ENCODE measurements at places on chromosomes 1 and 21.

DNA sequence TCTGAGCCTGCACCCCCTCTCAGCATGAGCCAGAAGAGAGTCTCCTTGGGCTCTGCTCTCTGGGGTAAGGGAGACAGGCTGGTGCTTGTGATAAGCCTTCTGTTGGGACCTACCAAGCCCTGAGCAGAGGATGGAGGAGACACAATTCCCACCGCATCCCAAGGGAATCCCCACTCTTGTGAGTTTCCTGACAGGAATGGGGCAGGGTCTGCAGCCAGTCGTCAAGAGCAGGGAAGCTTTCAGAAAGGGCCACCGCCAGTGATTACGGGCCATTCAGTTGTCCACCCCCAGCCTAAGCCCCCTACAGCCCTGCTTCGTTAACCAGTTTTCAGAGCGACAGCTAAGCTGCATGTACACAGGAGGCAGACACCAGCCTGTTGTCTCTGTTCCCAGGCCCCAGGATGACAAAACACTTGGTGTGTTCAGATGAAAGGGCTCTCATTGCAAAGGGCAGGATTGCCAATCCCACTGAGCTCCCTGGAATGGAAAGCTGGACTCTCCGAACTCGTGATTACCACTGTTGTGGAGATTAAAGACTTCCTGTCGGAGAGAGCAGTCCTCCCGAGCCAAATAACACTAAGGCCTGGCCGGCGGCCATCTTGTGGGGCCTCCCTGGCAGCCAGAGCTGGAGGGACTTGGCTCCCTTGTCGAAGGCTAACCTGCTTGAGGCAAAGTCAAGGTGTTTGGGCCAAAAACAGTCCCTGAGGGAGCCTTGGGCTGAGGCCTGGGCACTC, 37.4 kb upstream of the SLC30A1 start:
- DNase-seq: no peak

DNA sequence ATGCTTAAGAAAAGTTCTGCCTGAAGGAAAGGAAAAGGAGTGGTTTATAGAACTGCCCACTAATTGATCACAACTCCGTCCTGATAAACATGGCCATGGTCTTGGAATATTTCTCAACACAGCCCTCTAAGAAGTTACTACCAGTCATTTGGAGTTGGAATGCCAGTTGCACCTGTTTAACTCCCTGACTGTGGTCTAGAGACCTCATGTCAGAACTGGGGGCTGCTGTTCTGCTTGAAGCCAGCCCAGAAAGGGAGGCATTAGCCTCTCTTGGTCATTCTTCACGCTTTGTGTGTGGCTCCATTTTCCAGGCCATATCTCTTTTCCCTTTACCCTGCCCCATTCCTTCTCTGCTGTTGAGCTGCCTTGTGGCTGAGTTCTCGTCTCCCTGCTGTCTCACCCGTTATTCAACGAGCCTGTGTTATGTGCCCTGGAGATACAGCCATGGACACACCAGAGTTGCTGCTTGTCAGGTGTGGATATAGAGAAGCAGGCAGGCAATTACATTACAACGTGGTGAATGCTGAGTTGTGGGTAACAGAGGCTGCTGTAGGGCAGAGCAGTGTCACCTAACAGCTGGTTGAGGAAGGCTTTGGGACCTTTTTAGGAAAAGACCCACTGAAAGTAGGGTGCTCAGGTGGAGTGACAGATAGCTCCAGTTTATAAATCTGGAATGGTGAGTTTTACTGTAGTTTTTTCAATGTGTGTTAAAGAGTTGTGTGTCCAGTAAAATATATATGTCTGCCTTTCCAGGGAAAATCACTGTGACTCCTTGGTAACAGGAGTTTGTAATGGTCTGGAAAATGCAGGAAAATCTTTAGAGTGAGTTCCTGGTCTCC, 137.0 kb upstream of the IPO9 start:
- DNase-seq: no peak

GRCh38 chr1:156920233-156921052, at the start of gene LRRC71:
TSS of gene LRRC71 (plus strand) at chr1:156920632. CDS start at chr1:156920804, 172 bp downstream.
- peak; percentile 52 for DNase-seq

GRCh38 chr1:117017648-117018047, 16.1 kb downstream of the CD101 start:
- DNase-seq: no peak

DNA sequence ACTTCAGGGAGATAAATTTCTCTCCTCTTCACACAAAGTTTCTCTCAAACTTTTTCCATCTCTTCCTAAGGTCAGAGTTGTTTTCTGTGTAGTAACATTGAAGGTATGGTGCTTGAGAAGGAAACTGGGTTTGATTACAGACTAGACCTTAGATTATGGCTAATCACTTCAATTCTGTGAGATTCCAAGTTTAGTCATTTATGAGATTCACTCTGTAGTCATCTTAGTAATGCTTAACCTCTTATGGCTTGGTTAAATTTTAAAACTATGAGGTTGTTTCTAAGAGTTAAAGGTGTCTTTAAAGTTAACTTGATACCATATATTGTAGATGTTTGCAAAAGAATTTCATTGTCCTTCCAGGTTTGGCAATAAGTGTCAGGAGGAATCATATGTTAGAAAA, 1092.2 kb downstream of the KCNT2 start:
- no peak for DNase-seq

DNA sequence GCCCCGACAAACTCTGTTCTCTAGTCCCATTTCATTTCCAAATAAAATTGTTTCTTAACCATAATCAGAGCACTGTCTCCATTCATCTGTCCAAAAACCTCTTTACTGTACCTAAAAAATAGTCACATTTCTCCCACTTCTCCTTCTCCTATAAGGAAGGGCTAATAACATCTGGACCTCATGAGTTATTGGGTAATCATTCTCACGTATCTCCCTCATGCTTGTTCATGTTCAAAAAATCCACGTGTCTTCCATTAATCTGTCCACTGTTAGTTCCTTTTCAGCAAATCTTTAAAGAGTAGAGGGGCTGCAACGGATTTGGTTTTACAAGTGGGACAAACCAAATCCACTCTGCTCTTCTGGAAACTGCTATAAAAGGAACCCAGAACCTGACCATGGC, 1418.8 kb downstream of the MRPL39 start:
- no peak for DNase-seq

- DNase-seq: no peak
These were observed 46.8 kb upstream of the PPM1J start for GRCh38 chr1:112761714-112762480.

DNA sequence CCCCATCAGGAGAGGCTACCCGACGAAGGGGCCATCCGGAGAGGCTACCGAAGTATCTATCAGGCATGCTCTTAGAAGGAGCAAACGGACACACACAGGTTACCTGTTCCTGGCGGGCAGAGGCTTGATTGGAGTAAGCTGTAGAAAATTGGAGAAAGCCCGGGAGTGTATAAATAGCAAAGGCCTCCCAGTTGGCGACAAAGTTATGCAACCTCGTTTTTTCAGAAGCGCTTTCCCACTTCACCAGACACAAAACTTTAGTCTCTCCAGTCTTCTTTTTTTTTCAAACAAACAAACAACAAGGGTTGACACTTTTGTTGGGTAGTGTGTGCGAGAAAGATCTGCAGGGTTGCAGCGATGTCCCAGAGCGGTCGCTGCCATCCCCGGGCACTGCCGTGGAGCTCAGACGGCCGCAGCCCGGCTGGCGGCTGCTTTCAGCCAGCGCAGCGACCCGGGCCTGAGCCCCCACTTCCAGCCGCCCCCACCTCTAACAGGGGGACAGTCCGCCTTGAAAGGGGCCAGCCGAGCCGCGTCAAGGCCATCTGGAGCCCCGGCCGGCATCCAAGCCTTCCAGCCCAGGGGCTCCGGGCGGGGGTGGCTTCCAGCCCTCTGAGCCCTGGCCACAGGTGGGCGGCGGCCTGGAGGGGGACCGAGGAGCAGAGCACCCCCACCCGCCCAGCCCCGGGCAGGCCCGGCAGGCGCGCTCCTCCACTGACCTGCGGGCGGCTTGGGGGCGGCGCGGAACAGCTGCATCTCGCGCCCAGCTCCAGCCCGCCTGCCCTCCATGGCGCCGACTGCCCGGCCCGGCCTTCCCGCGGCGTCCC, 616 bp downstream of the MCOLN3 start:
- no peak for DNase-seq

DNA sequence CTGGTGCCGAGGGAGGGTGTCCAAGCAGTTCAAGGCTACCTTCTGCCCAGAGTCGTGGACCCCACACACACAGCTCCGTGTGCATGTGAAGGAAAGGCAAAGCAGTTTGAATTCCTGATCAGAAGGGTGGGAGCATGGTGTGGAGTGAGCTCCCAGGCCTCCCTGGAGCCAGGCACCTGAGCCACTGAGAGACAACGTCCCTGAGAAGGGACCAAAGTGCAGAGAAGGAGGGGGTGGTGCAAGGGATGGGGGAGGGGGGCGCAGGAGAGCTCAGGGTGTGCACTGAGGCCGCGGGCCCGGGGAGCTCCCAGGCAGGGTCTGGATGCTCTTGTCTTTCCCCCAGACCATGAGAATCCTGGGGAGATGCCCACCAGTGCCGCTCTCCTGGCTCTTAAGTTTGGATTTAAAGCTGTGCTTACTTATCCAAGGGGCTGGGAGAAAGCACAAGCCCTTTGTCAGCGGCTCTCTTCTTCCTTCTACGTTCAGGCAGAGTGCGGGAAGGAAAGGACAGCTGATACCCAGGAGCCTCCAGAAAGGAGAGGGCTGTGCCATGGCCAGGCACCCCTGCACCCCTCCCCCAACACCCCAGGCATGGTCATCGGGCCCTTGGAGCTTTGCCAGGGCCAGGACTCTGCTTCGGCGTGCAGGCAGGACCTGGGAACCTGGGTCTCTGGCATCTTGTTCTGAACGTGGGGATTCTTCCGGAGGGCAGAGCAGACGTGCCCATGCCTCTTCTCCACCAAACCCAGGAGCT, 24.1 kb downstream of the ACTA1 start:
- no peak for DNase-seq

GRCh38 chr21:35908311-35909078, 151.8 kb downstream of the SETD4 start:
- DNase-seq: no peak

- no peak for DNase-seq
These were observed 272.7 kb downstream of the NTNG1 start for GRCh38 chr1:107413546-107413945.

DNA sequence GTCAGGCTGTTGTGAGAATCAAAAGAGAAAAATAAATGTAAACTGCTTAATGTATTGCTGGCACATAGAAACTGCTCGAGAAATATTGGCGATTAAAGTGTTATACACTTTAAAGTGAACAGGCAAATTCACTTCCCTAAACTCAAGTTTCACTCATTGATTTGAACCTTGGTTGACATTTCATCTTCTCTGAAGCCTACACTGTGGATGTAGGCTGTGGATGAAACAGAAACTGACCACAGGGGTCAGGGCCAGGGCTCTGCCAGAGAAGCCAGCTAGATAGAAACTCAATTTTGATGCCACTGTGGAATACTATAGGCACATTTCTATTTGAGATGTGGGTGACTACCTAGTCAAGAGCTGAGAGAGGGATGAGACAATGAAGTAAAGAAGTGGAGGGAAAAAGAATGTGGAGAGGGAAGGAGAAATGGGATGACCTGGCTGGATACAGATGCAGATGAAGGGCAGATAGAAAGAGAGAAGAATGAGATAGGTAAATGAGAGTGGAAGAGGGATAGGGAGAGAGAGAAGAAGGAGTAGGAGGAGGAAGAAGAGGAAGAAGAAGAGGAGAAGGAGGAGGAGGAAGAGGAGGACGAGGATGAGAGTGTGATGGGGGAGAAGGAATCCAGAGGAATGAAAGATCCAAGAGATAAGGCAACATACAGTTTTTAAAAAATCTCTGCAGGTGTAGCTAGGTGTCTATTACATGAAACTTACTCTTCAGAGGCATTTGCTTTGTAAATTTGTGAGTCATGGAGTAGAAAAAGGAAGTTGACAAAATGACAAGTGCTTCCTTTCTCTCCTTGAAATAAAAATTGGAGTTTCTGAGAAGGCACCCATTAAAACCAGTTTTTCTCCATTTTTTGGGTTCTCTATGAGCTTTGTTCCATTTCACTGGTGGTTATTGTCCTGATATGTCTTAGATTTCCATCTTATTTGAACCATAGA, 17.4 kb upstream of the CD1D start:
- no peak for DNase-seq
